Ascending aorta (tissue), 2 donors: ENCODE measurements at places on chromosomes 16 and 17. TPM values are rescaled to one million over a fixed set of nuclear protein-coding genes. Genes with fewer than 3 reads are reported as not detected.

- DNase-seq, result no peak
These were observed 15.3 kb downstream of the NPLOC4 start for GRCh38 chr17:81621494-81622130.

GRCh38 chr16:12208341-12209035, 232.0 kb downstream of the SNX29 start:
- no peak for DNase-seq

DNA sequence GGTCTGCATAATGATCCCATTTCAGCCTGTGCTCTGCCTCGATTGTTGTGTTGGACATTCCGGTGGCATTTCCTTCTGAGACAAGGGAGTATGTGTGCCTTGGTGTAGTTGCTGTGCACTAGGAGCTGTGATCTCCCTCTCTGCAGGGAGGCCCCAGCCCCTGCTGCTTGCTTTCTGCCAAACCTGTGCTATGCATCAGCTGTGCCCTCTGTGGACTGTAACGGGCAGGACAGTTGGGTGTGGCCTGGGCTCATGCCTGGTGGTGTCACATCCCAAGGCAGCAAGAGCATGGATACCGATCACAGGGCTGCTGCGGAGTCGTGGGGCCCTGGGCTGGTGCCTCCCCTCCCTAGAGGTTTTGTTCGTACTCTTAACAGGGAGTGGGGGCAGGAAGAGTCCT, 3.8 kb upstream of the JPT2 start:
- DNase-seq, result no peak

The CCDC144A gene
- total RNA-seq, result 0.43 TPM

DNA sequence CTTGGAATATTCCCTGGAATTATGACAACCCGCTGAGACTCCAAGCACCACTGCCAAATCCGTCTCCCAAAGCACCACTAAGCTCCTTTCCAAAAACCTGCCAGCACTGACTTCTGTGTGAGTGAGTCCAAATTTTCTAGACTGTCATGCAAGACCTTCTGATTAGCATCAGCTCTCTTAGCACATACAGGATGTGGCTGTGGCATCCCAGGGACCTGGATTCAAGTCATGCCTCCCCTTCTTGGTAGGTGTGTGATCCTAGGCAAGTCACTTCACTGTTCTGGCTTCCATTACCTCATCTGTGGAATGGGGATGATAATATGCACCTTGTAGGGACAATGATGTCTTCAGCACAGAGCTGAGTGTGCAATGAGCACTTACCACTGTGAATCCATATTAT, 38.3 kb upstream of the USP7 start:
- DNase-seq, result no peak

GRCh38 chr16:18050777-18051176, 285.8 kb downstream of the NPIPA8 start:
- no peak for DNase-seq

DNA sequence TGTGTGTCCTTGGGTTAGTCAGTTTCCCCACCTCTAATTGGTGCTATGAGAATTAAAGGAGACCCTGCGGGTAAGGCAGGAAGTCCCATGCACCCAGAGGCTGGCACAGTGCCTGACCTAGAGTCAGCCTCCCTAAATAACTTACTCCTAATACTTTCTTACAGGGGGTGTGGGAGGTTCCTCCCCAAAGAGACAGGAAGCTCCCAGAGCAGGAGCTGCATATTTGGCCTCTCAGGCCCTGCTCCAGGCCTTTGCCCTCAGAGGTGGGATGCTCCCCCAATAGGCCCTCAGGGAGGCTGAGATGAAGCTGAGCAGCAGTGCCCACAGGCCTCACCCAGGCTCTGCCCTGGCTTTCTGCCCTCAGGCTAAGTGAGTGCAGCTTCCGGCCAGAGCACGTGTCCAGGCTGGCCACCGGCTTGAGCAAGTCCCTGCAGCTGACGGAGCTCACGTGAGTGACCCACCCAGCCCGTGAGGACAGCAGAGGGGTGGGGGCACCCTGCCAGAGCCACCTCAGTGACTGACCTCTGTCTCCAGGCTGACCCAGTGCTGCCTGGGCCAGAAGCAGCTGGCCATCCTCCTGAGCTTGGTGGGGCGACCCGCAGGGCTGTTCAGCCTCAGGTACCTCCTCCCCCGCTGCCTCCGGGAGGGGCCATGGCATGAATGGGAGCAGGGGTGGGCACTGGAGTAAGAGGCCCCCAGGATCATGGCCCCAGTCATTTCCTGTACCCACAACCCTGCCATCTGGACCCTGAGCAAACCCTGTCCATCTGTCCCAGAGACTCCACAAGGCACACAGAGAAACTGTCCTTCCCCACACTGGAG, 31.1 kb upstream of the CPNE2 start:
- peak; percentile 91 for DNase-seq

- no peak for DNase-seq
These were observed 252.8 kb upstream of the FOXF1 start for GRCh38 chr16:86257546-86257945.

- DNase-seq, result no peak
These were observed 16.4 kb downstream of the CDR2 start for GRCh38 chr16:22358000-22358399.

DNA sequence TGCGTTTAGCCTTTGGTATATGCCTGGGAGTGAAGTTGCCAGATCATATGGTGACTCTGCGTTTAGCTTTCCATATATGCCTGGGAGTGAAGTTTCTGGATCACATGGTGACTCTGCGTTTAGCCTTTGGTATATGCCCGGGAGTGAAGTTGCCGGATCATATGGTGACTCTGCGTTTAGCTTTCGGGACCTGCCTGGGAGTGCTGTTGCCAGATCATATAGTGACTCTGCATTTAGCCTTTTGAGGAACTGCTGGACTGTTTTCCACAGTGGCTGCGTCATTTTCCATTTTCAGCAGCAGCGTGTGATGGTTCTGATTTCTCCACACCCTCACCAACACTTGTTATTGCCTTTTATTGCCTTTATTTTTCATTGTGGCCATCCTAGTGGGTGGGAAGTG, 73.0 kb downstream of the OR1D5 start:
- peak; percentile 65 for DNase-seq

The MEIOC gene
- not detected for total RNA-seq

- no peak for DNase-seq
These were observed 142.9 kb downstream of the RAB11FIP4 start for GRCh38 chr17:31534223-31534888.

DNA sequence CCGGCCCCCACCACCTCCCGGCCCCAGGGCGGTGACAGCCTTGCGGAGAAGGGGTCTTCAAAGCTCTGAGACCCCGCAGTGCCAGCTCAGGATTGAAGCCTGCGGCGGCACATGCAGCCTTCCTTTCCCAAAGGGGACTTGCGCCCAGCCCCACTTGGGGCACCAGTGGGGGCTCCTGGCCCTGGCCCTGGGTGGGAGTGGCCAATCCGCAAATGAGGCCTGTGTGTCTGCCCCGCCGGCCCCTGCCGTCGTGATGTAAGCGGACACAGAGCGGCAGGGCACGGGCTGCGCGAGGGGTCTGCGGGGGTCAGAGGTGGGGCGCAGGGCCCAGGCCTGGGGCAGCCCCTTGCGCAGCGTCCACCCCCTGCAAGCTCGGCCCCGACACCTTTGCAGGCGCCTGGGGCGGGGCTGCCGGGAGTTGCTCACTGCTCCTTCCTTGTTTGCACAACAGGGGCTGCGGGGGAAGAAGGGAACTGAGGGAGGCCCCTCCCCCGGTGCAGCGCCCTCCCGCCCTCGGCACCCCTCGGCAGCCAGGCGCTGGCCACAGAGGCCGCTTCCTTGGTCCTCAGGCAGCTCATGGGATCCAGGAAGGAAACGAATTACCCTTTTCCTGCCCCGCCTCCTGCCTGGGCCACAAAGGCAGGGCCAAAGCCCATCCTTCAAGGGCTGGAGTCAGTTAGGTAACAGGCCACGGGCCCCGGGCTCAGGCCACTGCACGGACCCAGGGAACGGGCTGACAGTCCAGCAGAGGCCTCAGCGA, 2.9 kb downstream of the SLC16A3 start:
- DNase-seq, result peak; percentile 85

The TBC1D3H gene
- total RNA-seq, result not detected

DNA sequence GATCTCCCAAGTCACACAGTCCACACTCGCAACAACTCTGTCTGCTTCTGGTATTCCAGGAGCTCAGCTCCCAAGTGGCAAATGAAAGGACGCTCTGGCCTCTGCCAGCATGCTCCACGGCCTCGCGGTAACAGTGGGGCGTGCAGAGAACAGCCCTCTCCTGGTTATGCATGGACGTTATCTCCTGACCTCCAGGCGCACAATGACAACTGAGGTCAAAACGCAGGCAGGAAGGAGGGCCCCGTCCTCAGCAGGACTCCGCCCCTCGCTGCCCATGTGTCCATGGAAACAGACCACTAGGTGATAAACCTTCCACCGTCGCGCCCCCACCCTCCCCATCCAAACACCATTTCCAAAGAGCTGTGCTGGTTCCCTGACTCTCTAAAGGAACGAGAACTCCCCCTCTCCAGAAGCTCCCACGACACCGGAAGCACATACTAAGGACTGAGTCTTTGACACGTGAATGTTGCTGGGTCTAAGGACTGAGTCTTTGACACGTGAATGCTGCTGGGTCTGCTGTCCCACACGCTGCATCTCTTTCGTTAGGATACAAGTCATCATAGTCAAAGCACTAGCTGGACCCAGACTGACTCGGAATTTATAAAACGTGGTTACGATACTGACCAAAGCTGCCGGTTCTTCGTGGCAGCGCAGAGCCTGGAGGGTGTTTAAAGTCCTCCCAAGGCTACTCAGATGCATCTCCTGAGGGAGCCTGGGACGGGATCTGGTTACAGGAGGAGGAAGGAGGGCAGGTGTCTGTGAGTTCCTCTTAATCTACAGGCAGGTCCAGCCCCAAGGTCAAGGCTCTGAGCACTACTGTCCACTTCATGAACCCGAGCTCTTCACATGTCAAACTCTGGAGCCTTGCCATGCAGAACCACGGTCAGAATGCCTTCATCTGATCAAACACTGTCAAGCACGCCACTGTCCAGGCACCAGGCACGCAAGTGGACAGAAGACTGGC, 43.9 kb downstream of the KLHDC4 start:
- no peak for DNase-seq

DNA sequence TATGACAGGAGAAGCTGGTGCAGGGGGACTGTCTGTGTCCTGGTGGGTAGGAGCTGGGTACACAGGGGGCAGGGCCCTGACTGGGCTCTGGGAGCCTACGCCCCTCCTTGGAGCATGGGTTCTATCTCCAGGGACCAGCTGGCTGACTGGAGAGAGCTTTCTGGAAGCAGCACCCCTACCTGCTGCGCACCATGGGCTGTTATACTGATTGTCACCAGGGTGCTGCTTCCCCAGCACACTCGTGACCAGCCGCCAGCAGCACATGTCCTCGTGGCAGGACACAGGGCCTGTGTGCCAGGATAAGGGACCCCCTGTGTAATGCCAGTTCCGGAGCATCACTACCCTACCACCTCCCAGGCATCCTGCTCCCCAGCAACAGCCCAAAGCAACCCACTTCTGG, 106.0 kb downstream of the AMFR start:
- no peak for DNase-seq

DNA sequence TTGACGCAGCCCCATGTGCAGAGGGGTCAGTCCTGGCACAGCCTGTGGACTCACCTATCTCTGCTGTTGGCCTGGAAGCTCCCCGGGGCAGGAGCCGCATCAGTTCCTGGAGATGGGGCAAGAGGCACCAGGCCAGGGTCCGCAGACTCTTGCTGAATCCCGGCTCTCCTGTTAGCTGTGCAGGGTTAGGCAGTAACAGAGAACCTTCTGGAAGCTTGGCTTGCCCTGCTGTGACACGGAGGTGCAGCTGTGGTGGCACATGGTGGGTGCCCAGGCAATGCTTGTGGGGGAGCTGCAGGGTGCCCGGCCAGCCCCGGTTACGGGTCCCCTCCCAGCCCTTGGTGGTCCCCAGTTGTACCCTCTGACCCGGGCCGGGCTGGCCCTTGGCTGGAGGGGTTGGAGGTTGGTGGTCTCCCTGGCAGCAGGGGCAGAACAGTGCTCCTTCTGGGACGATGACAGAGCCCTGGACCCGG, 26.0 kb upstream of the ZNF469 start:
- no peak for DNase-seq

- DNase-seq, result no peak
These were observed 2.8 kb upstream of the SOCS3 start for GRCh38 chr17:78362671-78363070.

DNA sequence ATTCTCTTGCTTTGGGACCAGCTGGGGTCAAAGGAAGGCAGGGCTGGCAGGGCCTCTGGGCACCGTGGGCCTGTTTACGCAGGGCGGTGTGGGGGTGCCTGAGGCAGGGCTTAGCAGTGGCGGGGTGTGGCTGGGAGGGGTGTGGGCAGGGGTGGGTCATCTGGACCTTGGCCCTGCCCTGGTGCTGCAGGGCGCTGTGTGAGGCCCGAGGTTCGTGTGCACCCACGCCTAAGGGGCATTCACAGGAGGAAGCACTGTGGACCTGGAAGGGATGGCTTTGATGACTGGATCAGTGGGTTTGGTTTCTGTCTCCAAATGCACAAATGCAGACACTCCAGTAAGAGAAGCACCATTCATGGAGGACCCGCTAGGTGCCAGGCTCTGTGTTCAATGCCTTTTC, 37.3 kb downstream of the BCO1 start:
- DNase-seq, result no peak

DNA sequence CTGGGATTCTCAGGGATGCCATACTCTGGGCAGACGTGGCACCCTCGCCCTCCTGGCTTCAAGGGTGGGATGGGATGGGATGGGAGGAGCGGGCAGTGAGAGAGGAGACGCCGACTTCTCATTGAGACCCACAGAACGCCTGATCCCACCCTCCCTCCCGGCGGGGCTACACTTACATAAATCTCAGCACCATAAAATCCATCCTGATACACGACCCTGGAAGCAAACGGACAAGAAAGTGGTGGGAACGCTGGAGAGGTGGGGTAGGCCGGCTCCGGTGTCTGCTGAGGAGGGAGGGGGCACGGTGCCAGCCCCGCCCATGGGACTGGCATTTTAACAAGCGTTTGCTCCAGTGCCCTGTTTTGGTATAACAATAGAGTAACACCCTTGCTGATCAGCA, 21.9 kb downstream of the ENGASE start:
- DNase-seq, result no peak

The MBTPS1 gene
- 95.6 TPM for total RNA-seq
